ENCODE measurements at places on chromosomes 16 and 17. TPM values are rescaled to one million over a fixed set of nuclear protein-coding genes. Genes with fewer than 3 reads are reported as not detected.

The SLX4 gene
- 1.9 TPM for polyA plus RNA-seq

The CACNG5 gene
- 0.10 TPM for polyA plus RNA-seq

The TNFRSF17 gene
- polyA plus RNA-seq = 0.08 TPM

The CFAP52 gene
- polyA plus RNA-seq = 0.11 TPM

The KRTAP16-1 gene
- not detected for polyA plus RNA-seq

The OR2C1 gene
- polyA plus RNA-seq = not detected

The GALR2 gene
- polyA plus RNA-seq = 0.05 TPM

The SRCIN1 gene
- polyA plus RNA-seq = 0.45 TPM

The CDRT15 gene
- polyA plus RNA-seq = not detected

The NHLRC4 gene
- polyA plus RNA-seq = 0.70 TPM

The NLRC5 gene
- polyA plus RNA-seq = 6.5 TPM

The ZDHHC1 gene
- 15.8 TPM for polyA plus RNA-seq

The ZG16B gene
- 0.47 TPM for polyA plus RNA-seq

The TMEM107 gene
- polyA plus RNA-seq = 18.6 TPM

The SRL gene
- polyA plus RNA-seq = not detected

The EFNB3 gene
- 26.1 TPM for polyA plus RNA-seq

The SLC22A31 gene
- polyA plus RNA-seq = 0.16 TPM

The HYDIN gene
- polyA plus RNA-seq = 0.42 TPM

The KRT27 gene
- not detected for polyA plus RNA-seq

The WFDC1 gene
- polyA plus RNA-seq = 0.03 TPM

The HBZ gene
- not detected for polyA plus RNA-seq

The ASGR1 gene
- 2.0 TPM for polyA plus RNA-seq

The KCNG4 gene
- 0.02 TPM for polyA plus RNA-seq

The CIBAR2 gene
- 0.15 TPM for polyA plus RNA-seq

The RRAD gene
- polyA plus RNA-seq = 9.3 TPM

The WNK4 gene
- 8.7 TPM for polyA plus RNA-seq

The C1QL1 gene
- 5.4 TPM for polyA plus RNA-seq

The CHP2 gene
- polyA plus RNA-seq = not detected

The NGFR gene
- polyA plus RNA-seq = 0.76 TPM

The CSH2 gene
- polyA plus RNA-seq = not detected

The RPS6KB1 gene
- 10.0 TPM for polyA plus RNA-seq

The GSE1 gene
- polyA plus RNA-seq = 22.7 TPM

The SLC38A8 gene
- polyA plus RNA-seq = 0.08 TPM

The CD79B gene
- polyA plus RNA-seq = 0.06 TPM

The DNAH3 gene
- polyA plus RNA-seq = not detected

The KRTAP3-1 gene
- polyA plus RNA-seq = not detected

The KRTAP1-5 gene
- not detected for polyA plus RNA-seq

The COIL gene
- polyA plus RNA-seq = 3.9 TPM

The KRT33A gene
- not detected for polyA plus RNA-seq

The SPHK1 gene
- 7.7 TPM for polyA plus RNA-seq

The NT5C3B gene
- polyA plus RNA-seq = 98.0 TPM

The OR1D5 gene
- not detected for polyA plus RNA-seq

The GHDC gene
- 18.0 TPM for polyA plus RNA-seq

The MYL4 gene
- polyA plus RNA-seq = not detected

The EVI2A gene
- polyA plus RNA-seq = 1.9 TPM

The CD300H gene
- polyA plus RNA-seq = not detected

The CHST4 gene
- polyA plus RNA-seq = 0.08 TPM

The GOSR2 gene
- polyA plus RNA-seq = 74.2 TPM

The BRIP1 gene
- polyA plus RNA-seq = 2.2 TPM

The GP1BA gene
- polyA plus RNA-seq = not detected
